ENCODE measurements at places on chromosomes 12 and 14.

- no peak for DNase-seq
Observed at GRCh38 chr12:22729957-22730443, 105.0 kb downstream of the ETNK1 start.

DNA sequence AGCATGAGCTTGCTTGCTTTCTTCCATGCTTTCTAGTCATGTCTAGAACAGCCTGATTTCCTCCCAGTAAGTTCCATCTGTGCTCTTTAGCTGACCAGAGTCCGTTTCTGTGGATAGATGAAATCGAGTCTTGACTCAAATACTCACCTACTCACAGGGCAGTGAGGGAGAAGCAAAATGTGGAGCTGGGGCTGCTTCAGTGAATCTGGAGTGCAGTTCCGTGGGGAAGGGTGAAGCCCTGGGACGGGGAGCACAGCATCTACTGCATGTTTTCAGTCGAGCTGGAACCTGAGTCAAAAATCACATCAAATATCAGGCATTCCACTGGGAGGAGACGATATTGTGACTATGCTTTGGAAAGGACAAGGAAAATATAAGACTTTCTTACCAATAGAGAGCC lies 70.3 kb upstream of the PRMT8 start:
- no peak for DNase-seq

- no peak for DNase-seq
Observed at GRCh38 chr14:78997811-78998210, 827.6 kb downstream of the NRXN3 start.

DNA sequence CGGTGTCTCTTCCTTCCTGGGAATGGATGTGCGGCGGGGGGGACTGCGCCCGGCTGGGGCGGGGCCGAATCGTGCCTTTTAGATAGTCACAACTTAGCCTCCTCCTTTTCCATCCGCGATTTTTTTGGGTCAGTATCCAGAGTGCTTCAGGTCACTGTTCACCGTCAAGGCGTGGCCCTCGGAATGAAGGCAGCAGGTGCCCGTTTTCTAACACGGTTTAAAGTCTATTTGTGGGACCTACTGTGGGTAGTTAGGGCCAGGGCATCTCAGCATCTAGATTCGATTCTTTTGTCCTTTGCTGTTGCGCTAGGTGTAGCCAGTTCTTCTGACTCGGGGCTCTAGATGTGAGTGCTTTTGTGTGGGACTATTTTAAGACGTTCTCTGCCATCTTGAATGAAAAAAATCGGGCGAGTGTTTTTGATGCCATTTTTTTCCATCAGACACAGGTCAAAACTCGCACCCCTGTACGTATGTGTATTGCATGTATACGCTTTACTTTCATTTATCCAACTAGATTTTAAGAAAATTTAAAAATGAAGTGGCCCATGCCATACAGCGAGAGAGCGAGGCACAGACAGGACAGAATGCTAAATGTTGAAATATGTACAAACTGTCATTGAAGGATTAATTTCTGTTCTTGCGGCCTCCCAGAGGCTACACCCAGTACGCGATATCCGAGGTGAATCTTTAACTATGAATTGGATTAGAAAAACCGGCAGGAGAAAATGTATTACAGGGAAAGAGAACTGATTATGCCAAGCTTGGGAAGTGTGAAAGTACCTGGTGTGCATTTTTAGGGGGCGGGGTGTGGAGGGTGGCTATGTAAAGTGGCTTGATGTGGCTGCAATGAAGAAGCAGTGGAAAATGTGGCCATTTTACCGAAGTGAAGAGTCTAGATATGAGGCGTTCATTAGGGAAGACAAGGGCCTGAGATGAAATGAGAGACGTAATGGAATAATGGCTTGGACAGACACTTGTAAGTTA lies 835 bp downstream of the VEZT start:
- no peak for DNase-seq

DNA sequence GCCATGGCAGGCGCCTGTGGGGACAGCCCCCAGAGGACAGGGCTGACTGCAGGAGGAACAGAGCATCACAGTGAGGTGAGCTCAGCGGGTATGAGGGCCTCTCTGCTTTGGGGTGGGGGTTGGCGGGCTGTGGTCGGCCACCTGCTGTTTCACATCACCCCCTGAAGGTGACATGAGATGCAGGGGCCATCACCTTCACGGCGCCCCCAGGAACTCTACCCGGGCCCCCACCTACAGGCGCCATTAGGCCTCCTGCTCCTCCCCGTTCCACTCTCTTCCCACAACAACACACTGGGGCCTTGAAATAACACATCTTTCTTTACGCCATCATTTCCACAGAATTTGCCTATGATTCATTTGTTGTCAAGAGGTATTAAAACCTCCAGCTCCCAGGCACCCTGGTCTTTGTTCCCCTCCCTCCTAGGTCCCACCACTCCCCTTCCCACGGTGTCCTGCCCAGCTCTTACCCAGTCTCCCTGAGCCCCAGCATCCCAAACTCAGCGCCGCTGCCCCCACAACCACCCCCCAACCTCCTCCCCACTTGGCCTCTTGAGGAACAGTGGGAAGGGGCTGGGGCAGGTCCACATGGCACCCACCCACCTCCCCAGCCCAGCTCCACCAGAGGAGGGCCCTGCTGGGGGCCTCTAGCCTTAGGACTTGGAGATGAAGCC lies 12.7 kb upstream of the HDAC7 start:
- no peak for DNase-seq

DNA sequence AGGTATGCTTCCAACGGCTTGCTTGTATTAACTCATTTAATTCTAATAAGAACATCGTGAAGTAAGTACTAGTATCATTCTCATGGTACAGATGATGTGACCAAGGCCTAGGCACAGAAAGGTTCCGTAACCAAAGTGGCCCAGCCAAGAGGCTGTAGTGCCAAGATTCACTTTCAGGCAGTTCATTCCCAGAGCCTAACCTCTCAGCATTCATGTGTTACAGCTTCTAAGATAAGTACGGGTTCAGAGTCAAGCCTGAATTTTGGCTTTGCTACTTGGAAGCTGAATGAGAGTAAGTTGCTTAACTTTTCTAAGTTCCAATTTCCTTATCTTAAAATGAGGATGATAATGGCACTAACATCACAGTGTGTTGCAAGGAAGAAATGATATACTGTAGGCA lies 379.9 kb downstream of the AEBP2 start:
- no peak for DNase-seq

DNA sequence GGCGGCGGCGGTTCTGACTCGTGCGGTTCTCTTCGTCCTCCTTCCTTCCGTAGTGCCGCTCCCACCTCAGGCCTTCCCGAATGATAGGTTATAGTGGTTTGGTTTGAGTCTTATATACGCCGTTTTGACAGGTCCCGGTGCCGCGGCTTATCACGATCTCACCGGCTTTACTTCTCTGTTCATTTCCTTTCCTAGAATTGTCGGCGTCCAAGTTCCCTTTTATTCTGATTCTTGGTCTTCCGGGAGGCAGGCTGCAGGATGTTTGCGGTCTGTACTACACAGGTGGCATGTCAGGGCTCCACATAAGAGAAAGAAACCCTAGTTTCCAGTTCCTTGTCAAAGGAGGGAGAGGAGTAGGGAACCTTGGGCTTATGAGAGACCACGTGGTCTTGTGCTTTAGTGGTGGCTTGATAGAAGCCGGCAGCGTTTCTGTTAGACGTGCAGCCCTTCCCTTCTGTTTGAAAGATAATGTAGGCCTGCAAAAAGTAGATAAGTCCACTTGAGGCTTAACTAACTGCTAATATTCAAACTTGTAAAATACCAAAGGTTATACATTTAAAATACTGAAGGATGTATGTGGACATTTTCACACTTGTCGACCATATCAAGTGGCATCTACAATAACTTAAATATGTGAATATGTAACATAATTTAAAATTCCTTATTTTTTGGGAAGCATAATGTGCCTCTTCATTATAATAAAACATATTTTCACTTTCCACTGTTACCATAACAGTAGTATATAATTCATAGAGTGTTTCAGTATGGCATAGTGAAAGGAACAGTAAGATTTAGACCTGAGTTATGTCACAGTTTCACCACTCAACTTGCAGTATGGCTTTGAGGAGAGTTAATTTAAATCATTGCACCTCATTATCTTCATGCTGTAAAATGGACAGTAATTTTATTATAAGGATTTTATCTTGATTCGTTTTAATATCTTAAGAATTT lies 804 bp downstream of the USP15 start:
- no peak for DNase-seq

DNA sequence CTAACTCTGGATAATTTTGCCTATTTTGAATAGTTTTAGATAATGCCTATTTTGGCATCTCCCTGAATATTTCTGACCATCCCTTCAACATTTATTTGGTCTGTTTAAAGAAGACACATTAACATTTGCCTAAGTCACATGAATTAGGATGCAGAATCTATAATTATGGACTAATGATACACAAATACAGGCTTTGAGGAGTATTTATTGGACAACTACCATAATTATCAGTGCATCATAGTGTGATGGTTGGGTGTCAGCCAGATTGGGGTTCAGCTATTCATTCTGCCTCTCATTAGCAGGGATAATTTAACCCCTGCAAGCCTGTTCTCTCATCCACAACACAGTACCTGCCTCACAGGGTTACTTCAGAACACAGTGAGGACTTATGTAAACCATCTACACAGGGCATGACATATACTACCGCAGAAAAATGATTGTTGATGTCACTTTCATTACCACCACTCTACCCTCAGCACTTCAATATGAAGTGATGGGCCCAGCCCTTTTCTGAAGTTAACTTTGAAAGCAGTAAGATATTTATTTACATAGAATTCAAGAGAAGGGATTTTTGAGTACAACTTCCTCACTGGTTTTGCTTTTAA lies 14.4 kb downstream of the PRKCH start:
- DNase-seq = no peak

DNA sequence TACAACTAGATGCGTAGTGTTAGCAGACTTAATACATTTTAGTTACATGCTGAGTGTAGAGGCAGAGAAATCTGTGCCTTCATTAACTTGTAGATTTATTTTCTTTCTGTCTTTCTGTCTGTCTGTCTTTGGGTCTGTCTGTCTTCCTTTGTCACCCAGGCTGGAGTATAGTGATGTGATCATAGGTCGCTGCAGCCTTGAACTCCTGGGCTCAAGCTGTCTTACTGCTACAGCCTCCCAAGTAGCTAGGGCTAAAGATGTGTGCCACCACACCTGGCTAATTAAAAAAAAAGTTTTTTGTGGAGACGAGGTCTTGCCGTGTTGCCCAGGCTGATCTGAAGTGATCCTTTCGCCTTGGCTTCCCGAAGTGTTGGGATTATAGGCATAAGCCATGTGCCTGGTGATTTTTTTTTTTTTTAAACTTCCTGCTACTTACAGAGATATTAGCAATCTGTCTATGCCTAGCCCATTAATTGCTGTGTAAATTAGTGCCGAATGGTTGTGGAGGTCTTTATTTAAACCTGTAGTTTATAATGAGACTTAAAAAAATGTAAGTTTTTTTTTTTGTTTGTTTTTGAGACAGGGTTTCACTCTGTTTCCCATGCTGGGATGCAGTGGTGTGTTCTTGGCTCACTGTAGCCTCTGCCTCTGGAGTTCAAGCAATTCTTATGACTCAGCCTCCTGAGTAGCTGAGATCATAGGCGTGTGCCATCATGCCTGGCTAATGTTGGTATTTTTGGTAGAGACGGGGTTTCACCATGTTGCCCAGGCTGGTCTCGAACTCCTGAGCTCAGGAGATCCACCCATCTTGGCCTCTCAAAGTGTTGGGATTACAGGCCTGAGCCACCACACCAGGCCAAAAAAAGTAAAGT lies 22.8 kb downstream of the ERC1 start:
- DNase-seq = peak; percentile 71

- no peak for DNase-seq
Observed at GRCh38 chr12:22573181-22573580, 28.8 kb upstream of the C2CD5 start.

DNA sequence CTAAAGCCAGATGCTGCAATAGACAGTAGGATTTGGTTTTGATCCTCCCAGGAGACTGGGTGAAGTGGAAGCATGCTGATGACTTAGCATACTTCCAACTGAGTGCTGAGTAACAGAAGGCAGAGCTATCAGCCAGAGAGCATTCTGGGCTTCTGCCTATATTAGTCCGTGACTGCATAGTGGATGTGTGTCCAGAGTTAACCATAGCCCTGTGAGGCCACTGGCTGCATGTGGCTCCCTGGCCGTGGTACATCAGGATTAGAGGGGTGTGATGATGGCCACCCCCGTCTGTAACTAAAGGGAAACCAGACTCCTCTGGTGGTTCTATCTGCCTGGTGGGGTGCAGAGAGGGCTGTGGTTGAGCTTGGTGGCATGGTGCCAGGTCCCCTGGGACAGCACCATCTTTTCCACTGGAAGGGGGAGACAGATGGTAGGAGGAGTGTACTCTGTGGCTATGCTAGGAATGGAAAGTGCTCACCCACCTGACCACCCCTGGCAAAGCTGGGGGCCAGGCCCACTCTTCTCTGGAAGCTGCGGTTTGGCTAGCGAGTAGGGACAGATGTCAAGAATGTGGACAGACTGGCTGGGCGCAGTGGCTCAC lies 27.4 kb downstream of the ABCD4 start:
- peak; percentile 44 for DNase-seq

GRCh38 chr12:5166976-5167375 lies 123.3 kb downstream of the KCNA5 start:
- DNase-seq = peak; percentile 16

GRCh38 chr12:104641862-104642261 lies 185.1 kb downstream of the CHST11 start:
- no peak for DNase-seq

DNA sequence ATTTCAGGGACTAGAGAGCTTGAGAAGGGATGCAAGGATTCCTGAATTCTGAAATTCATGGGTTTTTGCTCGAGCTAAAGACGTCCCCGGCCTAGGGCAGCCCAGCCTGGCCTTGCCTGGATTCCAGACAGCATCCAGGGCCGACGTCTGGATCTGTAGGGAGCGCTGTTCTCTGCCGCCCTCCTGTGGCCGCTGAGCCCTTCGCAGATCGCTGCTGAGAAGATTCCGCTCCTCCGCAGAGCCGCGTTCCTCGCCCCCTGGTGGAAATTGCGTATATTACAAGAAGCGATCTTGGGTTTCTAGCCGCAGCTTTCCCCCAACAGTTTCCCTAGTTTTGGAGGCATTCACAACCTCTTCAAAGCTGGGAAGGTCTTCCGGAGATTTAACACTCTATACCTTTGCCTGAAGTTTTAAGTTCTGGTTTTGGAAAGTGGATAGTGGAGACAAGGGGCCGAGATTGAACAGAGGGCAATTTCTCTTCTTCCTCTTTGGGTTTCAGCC lies 5.1 kb downstream of the CISTR start:
- DNase-seq = peak; percentile 33

- peak; percentile 20 for DNase-seq
Observed at GRCh38 chr14:60495946-60496345, 10.1 kb upstream of the C14orf39 start.

Data from epithelial cell of prostate (primary cell).